Right cardiac atrium (tissue), 5 donors: ENCODE measurements at places on chromosomes 6 and 20. TPM values are rescaled to one million over a fixed set of nuclear protein-coding genes. Genes with fewer than 3 reads are reported as not detected.

DNA sequence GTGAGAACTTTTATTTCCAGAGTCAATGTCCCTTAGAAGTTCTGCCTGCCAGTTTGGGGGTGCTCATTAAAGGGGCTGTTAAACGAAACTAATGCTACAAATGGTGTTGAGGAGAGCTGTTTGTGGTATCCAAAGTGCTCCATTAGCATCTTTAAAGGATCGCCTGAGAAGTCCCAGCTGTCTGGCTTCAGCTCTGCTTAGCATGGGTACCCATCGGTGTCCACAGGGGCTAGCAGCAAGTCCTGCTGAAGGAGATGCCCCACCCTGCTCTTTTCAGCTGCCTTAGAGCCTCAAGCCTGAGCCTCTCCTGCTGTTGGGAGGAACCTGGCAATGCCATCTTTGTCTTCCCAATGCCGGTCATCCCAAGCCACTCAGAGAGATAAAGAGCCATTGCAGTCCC, 111.1 kb downstream of the FOXO3 start:
- no peak for DNase-seq

- no peak for DNase-seq
Measured at GRCh38 chr6:157667211-157668008, 155.6 kb upstream of the SNX9 start.

FOXQ1 gene
- total RNA-seq = not detected

SNAP25 gene
- total RNA-seq = 2.1 TPM

TRIM31 gene
- total RNA-seq = not detected

MAS1 gene
- total RNA-seq = 0.03 TPM

DNA sequence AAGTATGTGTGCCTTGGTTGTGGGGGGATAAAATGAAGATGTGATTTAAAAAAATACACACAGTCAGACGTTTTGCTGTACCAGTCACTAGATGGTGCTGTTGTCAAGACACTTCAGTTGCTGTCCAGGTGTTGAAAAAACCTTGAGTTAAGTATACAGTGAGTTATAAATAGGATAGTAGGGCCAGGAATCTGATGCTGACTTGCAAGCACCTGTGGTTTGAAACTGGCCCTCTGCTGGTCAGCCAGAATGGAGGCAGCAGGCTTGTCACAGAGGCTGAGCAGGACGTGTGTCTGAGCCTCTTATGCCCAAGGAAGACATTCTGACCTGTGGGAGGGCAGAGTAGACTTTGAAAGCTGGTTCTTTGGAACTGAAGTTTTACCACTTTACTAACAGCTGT, 27.8 kb downstream of the RNF8 start:
- DNase-seq = no peak

BPIFA2 gene
- not detected for total RNA-seq
